ENCODE measurements at places on chromosomes 5 and 9.

GRCh38 chr9:93613791-93614190 lies 37.4 kb downstream of the PHF2 start:
- DNase-seq, result no peak

DNA sequence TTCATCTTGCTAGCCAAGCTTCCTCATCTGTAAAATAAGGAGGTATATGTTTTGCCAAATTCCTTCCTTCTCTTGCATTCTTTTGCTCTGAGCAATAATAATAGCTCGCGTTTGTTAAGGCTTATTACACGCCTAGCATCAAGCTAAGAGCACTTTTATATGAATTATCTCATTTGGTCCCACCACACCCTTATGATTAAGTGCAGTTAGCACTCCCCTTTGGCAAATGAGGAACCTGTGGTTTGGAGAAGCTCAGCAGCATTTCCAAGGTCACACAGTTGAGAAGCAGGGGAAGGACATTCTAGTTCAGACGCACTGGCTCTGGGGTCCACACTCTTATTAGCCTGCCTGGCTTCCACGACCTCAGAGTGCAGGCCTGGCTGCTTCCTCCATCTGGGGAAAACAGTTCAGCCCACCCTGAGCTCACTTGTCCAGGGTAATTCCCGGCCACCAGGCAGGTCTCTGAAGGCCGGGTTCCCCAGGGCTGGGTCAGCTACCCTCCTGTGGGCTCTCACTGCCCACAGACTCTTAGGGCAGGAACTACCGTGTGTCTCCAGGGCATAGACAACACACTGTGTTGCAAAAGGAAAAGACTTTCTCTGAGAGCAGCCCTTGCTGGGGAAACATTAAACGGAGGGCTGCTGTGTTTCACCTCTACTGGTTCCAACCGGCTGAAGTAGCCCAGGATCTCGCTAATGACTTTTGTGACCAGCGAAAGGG lies 9.9 kb upstream of the FBP1 start:
- no peak for DNase-seq

- no peak for DNase-seq
Measured at GRCh38 chr5:139667730-139668063, 19.5 kb downstream of the CXXC5 start.

DNA sequence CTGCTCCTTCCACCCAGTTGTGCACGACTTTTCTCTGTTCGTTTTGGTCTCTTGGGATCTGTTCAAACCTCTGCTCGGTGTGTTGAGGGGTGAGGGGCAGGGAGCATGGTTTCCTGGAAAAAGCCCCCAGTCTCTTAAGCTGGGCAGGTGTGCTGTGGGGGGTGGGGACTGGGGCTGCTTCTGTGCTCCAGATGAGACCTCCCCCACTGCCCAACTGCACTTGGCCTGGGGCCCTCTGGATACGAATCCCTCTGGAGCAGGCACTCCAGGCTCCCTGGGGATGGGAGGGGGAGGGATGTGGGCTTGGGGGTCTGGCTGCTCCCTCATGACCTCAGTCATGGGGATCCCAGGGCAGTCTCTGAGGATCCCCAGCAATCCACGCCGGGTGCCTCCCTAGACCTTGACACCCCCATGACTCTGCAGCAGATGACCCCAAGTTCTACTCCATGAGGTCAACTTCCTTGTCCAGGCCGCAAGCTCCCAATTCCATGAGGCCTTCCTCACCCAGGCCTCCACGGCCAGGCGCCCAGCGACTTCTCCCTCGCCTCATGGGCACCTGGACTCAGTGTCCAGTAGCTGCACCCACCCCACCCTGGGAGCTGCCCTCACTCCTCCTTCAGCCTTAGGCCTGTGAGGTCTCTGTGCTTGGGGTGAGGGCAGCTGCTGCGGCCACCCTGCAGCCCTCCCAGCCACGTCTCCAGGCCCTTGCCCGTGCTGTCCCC lies 5.9 kb upstream of the AHRR start:
- DNase-seq, result no peak

DNA sequence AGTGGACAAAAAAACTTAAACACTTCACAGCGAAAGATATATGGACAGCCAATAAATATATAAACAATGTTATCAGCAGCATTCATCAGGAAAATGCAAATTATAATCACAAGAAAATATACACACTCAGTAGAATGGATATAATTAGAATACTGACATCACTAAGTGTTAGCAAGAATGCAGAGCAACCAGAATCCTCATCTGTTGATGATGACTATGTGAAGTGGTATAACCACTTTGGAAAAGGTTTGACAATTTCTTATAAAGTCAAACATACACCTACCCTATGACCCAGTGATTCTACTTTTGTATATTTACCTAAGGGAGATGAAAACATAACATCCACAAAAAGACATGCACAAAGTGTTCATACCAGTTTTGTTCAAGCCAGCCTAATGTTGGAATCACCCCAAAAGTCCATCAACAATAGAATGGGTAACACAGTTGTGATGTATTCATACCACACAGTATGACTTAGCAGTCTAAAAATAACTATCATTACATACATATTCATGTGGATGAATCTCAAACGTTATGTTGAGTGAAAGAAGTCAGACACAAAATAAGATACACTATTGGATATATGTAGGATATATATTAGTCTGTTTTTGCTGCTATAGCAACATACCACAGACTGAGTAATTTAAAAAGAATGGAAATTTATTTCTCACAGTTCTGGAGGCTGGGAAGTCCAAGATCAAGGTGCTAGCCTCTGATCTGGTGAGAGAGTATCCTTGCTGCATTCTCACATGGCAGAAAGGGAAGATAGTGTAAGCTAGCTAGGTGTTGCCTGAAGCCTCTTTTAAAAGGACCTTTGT lies 148.8 kb upstream of the ADAMTSL1 start:
- no peak for DNase-seq

DNA sequence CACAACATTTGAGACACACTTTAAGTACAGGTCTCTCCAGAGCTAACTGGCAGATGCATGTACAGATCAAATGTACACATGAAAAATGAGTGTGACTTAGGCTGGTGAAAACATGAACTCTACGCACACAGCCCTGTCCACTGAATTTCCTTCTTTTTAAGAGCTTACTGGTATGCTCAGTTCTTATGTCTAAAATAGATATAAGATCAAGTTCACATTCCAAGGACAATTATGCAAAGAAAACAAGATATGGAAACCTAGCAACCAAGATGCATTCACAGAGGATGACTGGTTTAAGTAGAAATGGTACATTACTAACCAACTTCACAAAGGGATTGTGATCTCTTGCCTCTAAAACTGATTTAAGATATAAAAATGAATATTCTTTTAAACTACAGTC lies 56.7 kb downstream of the TLE1 start:
- no peak for DNase-seq

- peak; percentile 61 for DNase-seq
Measured at GRCh38 chr9:127776195-127776923, 2.1 kb downstream of the SH2D3C start.

- no peak for DNase-seq
Measured at GRCh38 chr5:135064235-135064570, 30.2 kb upstream of the PITX1 start.

- no peak for DNase-seq
Measured at GRCh38 chr9:108274971-108275370, 580.8 kb downstream of the ACTL7B start.

DNA sequence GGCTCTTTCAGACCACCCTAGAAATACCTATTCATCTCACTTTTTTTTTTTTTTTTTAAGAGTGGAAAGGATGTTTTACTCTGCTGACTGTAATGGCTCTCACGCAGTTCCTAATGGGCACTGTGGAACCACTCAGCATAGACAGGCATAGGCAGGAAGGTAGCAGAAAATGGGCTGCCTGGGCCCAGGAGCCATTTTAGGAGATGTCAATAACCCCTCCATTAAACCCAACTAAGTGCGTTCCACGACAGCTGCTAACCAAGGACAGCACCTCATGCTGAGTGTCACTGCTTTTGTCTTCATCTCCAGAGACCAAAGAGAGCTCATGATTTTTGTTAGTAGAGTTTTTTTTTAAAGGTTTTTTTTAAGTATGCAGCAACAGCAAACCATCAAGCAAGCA lies 15.3 kb downstream of the MAP1B start:
- DNase-seq, result peak; percentile 76

GRCh38 chr9:14608540-14608939 lies 84.7 kb downstream of the ZDHHC21 start:
- DNase-seq, result peak; percentile 38

DNA sequence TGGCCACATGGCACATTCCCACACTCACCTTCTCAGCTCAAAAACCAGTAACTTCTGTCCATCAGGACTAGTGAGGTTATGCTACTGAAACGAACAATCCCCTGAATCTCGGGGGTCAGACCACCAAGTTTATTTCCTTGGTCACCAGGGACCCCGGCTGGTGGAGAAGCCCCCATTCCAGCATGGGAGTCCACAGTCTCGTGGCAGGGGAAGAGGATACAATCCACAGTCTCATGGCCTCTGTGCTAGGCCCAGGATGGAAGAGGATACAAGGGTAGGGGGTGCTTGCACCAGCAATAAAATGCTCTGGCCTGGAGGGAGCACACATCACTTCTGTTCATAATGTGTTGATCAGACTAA lies 7.4 kb upstream of the CARD19 start:
- DNase-seq, result no peak

GRCh38 chr5:41246376-41246775 lies 33.0 kb upstream of the C6 start:
- no peak for DNase-seq

GRCh38 chr5:171207256-171207847 lies 101.7 kb upstream of the TLX3 start:
- peak; percentile 54 for DNase-seq

- DNase-seq, result no peak
Measured at GRCh38 chr9:123336449-123336848, 19.5 kb upstream of the CRB2 start.

GRCh38 chr9:128164307-128164885 lies 4.3 kb downstream of the BBLN start:
- no peak for DNase-seq

DNA sequence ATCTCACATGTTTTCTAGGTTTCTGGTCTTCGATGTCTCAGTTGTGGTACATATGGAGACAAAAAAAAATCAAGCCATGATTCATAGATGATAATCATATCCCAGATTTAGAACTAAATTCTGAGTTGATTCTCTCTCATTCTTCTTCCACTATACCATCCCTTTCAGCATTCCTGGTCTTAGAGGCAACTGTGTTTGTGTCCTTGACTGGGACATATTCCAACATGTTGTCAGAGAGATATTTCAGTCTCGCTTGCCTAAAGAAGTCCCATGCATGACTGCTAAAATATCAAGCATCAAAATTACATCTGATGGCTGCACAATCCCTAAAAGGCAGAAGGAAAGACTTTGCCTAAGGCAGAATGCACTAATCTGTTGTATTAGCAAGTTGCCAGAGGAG lies 236.6 kb downstream of the PSAT1 start:
- DNase-seq, result no peak

- no peak for DNase-seq
Measured at GRCh38 chr5:157222506-157223230, 42.0 kb downstream of the ITK start.

- DNase-seq, result no peak
Measured at GRCh38 chr9:26951794-26952193, 4.4 kb upstream of the IFT74 start.

DNA sequence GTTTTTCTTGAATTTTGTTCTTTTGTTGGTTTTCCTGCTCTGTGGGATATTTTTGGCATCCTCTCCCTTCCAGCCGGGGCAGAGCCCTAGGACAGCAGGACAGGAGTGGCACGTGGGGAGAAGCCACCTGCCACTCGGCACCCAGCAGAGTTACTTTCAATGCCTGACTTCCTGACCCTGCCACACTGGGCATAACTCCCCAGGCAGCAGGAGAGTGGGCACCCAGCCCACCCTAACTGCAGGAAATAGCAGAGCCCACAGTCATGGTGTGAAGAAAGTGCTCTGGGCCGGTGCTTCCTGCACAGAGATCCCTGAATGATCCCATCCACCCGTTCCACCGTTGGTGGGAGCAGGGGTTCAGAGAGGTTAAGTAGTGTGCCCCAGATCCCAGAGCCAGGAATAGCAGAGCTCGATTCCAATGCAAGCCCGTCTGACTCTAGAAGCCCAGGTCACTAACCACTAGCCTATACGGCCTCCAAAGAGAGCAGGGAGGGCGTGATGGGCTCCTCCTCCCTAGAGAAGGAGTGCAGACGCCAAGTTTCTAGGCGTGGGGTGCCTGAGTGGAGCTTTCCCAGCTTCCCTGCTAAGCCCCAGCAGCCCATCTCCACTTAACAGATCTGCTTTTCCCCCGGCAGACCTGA lies 8.1 kb upstream of the NUP214 start:
- no peak for DNase-seq

GRCh38 chr9:91775011-91775707 lies 174.9 kb downstream of the ROR2 start:
- DNase-seq, result peak; percentile 48

DNA sequence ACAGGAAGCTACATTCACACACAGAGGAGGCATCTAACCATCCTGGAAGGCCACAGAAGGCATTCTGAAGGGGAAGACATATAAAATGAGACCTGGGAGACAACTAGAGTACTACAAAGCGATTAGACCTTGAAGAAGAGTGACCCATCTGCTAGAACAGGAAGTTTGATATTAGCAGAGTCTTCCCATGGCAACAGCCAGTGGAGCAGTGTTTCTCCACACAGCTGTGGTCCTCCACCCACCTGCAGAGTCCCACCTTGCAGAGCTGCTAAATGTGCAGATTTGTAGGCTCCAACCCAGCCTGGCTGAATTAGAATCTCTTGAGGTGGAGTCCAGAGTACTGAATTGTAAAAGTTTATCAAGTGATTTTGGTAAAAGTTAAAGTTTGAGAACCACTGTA lies 267.0 kb downstream of the CETN3 start:
- DNase-seq, result no peak

GRCh38 chr9:69801989-69802388 lies 18.6 kb upstream of the CFAP95 start:
- no peak for DNase-seq

DNA sequence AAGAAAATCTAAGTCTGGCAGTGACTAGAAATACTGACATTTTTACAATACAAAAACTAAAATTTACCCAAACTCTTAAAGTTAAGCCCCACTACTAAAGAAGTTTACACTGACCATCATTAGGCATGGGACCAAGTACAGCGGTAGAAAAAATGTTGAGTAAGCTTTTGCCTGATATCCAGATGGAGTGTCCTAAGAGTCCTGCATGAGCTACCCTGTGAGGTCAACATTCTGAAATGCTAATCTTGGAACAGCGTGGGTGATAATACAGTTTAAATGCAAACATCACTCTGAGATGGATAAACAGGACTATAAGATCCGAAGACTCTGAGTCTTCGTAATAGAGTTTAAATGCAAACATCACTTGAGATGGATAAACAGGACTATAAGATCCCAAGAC lies 189.7 kb downstream of the DCP2 start:
- no peak for DNase-seq

- DNase-seq, result peak; percentile 83
Measured at GRCh38 chr5:140725799-140726471, 25.7 kb downstream of the ZMAT2 start.
